ENCODE measurements at places on chromosomes 11 and 22. TPM values are rescaled to one million over a fixed set of nuclear protein-coding genes. Genes with fewer than 3 reads are reported as not detected.

GRCh38 chr22:42077486-42078125, 1.9 kb upstream of the SMDT1 start:
- no peak for DNase-seq

DNA sequence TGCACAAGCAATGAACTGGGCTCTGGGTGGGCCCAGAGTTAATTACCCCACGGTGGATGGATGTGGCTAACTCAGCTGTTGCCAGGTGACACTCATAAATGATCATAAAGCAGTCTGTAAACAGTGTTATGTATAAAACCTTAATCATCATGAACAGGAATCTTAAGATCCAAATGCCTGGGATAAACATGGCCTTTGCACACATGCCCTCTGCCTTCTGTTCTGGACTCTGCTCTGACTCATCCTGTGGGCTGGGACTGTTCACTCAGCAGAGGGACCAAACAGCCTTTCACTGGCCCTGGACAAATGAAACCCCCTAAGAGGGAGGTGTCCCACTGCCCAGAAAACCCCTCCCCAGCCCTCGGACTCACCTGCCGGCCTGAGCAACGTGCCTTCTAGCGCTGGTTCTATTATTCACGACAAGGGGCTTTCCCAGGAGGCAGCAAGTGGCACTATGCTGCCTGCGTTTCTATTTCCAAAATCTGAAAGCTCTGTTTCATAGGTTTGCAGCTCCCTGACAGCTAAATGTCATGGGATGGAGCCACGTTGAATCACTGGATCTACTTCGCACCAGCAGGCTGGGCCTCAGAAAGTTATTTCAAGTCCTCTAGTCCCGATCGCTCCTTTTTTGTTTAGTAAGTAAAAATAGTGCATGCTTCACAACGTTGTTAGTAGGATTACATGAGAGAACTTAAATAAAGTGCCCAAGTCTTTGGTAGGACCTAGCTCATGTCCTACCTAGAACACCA, 53.0 kb downstream of the LARGE1 start:
- no peak for DNase-seq

DNA sequence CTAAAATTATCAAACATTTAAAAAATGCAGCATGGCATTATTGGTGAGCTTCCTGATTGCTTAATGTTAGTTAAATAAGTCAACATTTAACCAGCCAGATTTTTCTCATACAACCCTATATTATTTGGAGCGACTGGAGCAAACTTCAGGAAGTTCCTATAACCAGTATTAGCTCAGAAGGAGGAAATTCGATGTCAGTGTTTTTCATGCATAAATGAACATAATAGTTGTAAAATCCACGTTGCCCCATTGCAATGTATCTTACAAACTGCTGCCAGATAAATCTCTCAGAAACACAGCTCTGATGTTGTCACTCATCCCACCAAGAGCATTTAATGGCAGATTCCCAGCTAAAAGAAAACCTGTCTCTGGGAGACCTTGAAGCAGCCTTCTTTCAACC, 278.5 kb downstream of the CASP12 start:
- no peak for DNase-seq

- peak; percentile 89 for DNase-seq
Observed at GRCh38 chr22:37752189-37753087, 55.3 kb upstream of the GCAT start.

Gene RBX1
- polyA plus RNA-seq = 87.0 TPM

GRCh38 chr11:28963187-28963586, 855.0 kb downstream of the METTL15 start:
- peak; percentile 78 for DNase-seq

DNA sequence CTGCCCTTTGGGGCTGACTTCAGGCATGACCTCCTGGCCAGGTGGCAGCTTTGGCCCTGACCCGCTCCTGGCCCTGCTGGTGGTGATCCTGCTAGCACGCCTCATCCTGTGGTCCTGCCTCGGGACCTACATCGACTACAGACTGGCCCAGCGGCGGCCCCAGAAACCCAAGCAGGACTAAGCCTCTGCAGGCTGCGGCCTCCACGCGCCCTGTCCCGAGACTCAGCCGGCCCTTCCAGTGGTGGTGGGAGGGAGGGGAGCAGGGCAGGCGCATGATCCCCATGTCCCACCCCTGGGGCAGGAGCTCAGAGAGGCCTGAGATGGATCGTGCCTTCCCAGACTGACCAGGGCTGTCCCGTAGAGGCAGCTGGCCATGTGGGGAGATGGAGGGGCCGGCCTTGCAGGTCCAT, 2.1 kb downstream of the SMIM38 start:
- DNase-seq = no peak

Gene OR8D1
- not detected for polyA plus RNA-seq

Gene CCND1
- 307 TPM for polyA plus RNA-seq

Gene KRTAP5-11
- not detected for polyA plus RNA-seq

Gene TFIP11
- 34.7 TPM for polyA plus RNA-seq

- DNase-seq = no peak
Observed at GRCh38 chr11:45922425-45923082, at the start of gene LARGE2. LARGE2 (plus strand) TSS chr11:45922656; CDS start chr11:45922883, 227 bp downstream.

Gene RFPL1
- not detected for polyA plus RNA-seq

Gene NLRP14
- polyA plus RNA-seq = 0.04 TPM

Gene MYO7A
- polyA plus RNA-seq = 0.01 TPM

- DNase-seq = no peak
Observed at GRCh38 chr11:126305699-126306098, 1.8 kb downstream of the DCPS start.

DNA sequence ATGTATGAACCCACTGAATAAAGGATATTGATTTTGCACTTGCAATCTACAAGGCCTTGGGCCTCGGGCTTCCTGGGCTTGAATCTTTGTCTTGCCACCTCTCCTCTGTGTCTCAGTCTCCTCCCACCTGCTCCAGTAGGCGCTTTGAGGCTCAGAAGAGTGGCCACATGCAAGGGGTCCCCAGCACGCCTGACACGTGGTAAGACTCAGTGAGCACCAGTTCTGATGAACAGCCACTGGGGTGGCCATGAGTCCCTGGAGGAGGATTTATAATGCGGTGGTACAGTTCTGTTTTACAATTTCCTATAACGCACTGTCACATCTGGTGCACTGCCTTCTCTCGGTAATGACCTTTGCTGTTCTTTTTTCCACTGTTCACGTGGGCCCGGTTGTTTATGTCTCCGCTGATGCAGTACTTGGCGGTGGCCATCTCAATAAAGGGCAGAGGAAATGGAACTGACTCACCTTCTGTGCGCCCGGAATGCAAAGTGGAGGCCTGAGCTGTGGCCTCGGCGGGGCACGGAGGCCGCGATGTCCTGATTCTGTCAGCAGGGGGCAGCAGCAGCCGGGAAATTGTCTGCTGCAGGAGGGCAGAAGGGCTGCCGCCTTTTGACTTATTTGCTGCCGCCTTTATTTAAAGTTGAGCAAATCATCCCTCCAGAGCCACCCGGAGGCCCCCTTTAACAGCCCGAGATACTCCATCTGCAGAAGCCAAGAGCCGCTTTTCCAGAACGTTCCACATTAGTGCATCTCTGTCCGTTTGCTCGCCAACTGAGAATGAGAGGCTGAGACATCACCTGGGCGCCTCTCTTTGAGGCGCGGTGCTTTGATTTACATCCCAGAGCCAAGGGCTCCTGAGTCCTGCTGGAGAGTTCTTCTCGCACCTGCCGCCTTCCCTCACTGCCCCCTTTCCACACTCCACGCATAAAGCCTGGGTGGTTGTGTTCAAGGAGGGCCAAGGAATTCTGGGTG, 6.0 kb upstream of the IFT27 start:
- DNase-seq = no peak

DNA sequence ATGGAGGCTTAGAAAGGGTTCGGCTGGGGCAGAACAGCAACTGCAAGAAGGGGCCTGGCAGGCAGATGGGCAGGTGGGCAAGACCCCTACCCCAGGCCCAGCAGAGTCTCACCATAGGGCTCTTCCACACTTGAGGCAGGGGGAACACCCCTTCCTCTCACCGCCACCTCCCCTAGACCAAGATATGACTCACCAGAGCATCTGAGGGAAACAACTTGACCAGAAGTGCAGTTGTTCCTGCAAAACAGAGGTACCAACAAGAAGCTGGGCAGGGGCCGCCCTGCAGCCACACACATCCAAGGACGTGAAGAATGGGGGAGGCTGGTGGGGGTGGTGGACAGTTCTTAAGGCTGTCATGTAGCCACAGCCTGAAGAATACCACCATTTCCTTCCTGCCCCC, 10.9 kb downstream of the TMPRSS5 start:
- DNase-seq = no peak

Gene TMEM86A
- polyA plus RNA-seq = 0.71 TPM

GRCh38 chr11:115276799-115277198, 227.4 kb downstream of the CADM1 start:
- peak; percentile 21 for DNase-seq

GRCh38 chr11:2200536-2200935, 28.9 kb upstream of the TH start:
- DNase-seq = no peak

DNA sequence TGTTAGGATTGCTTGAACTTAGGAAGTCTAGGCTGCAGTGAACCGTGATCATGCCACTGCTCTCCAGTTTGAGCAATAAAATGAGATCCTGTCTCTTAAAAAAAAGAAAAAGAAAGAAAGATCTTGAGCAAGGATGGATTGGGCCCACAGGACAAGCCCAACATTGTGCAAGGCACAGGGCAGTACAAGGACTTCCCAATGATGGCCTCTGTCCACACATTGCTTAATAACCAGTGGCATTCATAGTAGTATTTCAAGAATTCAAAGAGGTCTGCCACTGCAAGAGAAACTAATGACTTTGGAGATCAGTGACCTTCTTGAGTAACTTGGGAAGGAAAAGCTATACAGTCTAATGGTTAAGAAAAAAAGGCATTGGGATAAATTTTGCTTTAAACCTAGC, 44.6 kb downstream of the SEZ6L start:
- no peak for DNase-seq

GRCh38 chr11:8839306-8839956, 71.6 kb upstream of the AKIP1 start:
- no peak for DNase-seq
